ENCODE measurements at places on chromosomes 16 and 17. TPM values are rescaled to one million over a fixed set of nuclear protein-coding genes. Genes with fewer than 3 reads are reported as not detected.

Gene TLCD3B
- total RNA-seq: 4.6 TPM

Gene SCGB1C2
- not detected for total RNA-seq

Gene CAPNS2
- not detected for total RNA-seq

Gene RNF112
- not detected for total RNA-seq

Gene C17orf50
- total RNA-seq: not detected

Gene GRB7
- not detected for total RNA-seq

Gene CES4A
- total RNA-seq: 12.0 TPM

Gene HSF5
- total RNA-seq: 0.18 TPM

Gene CRYM
- total RNA-seq: not detected

Gene PRDM7
- not detected for total RNA-seq

Gene ZNF750
- total RNA-seq: not detected

Gene CORO6
- 6.3 TPM for total RNA-seq

Gene MFSD6L
- total RNA-seq: 1.4 TPM

Gene GSPT1
- total RNA-seq: 114 TPM

Gene DOC2A
- 0.34 TPM for total RNA-seq

Gene OR4D1
- 0.50 TPM for total RNA-seq

Gene CA5A
- total RNA-seq: not detected

Gene HEATR9
- total RNA-seq: 1.1 TPM

Gene MYH3
- 2.3 TPM for total RNA-seq

Gene KRT28
- total RNA-seq: not detected

Gene HCRT
- not detected for total RNA-seq

Gene TOX3
- total RNA-seq: not detected

Gene MYCBPAP
- 7.7 TPM for total RNA-seq

Gene MT1A
- total RNA-seq: not detected

Gene ITGAD
- 0.13 TPM for total RNA-seq

Gene NSMCE1
- 87.3 TPM for total RNA-seq

Gene RPH3AL
- 3.8 TPM for total RNA-seq

Gene IL32
- 1,836 TPM for total RNA-seq

Gene GPS1
- total RNA-seq: 97.6 TPM

Gene CDK5R1
- total RNA-seq: 6.5 TPM

Gene PIK3R6
- total RNA-seq: 20.7 TPM

Gene GLP2R
- total RNA-seq: not detected

Gene CCL17
- total RNA-seq: 0.50 TPM

Gene SECTM1
- total RNA-seq: 0.94 TPM

Gene CLDN7
- 1.3 TPM for total RNA-seq

Gene CHD9NB
- 0.26 TPM for total RNA-seq

Gene TBC1D3H
- total RNA-seq: not detected

Gene CNGB1
- total RNA-seq: not detected

Gene CCL14
- not detected for total RNA-seq

Gene PLLP
- 0.37 TPM for total RNA-seq

Gene RNF227
- total RNA-seq: 4.2 TPM

Gene TCAP
- 1.8 TPM for total RNA-seq

Gene HOXB13
- not detected for total RNA-seq
